ENCODE measurements at places on chromosomes 13 and 19.

GRCh38 chr19:17757125-17757524, 5.8 kb downstream of the FCHO1 start:
- peaks cover 14% of the 10 kb centered on the region for H3K36me3 ChIP-seq
- H3K4me1 ChIP-seq: peaks cover 19% of the 10 kb centered on the region
- no peaks in the 10 kb centered on the region for H3K27me3 ChIP-seq
- H3K4me3 ChIP-seq: no peak overlapping the region

DNA sequence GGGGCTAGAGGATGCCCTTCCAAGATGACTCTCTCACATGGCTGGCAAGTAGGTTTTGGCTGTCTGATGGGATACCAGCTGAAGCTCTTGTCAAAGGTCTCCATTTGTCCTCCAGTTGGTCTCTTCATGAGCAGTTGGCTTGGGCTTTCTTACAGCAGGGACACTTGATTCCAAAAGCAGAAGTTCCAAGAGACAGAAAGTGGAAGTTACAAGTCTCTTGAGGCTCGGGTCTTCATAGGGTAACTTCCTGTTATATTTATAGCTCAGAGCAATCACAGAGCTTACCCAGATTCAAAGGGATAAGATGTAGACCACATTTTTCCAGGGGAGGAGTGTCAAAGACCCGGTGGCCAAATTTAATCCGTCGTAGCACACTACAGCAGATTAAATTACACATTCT, 440.0 kb downstream of the RFC3 start:
- H3K36me3 ChIP-seq: no peaks in the 10 kb centered on the region
- H3K4me3 ChIP-seq: no peak overlapping the region
- H3K27ac ChIP-seq: no peak overlapping the region
- DNase-seq: no peak
- no peaks in the 10 kb centered on the region for H3K27me3 ChIP-seq

DNA sequence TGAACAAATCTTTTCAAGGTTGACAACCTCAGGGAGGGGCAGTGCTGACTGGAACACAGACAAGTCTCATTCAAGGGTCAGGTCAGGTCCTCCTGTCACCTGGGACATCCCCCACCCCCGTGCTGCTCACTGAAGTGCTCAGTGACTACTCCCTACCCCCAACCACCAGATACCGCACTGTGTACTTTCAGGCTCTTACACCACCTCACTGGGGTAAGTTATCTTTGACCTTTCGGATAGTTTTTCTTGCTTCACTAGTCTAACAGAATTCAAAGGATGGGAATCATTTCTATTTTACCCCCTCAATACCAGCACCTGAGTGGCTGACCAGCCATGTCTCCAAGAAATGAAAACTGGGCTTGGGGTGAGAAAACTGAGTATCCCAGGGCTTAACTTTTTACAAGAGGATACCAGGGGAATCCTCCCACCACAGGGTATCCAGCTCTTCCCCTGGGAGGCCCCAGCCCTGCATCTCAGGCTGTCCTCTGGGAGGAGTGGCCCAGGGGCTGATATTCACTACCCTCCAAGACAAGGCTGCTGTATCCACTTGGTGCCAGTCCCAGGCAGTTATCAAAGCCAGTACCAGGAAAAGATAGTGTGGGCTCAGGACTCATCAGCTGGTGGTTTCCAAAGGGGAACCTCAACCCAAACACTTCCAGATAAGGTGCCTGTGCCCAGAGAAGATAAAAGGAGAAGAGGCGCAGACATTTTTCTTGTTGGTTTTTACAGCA, 2.1 kb downstream of the ZNF563 start:
- peak; percentile 6 for DNase-seq
- H3K4me1 ChIP-seq: peaks cover 9% of the 10 kb centered on the region
- H3K36me3 ChIP-seq: no peaks in the 10 kb centered on the region
- H3K27me3 ChIP-seq: no peaks in the 10 kb centered on the region

DNA sequence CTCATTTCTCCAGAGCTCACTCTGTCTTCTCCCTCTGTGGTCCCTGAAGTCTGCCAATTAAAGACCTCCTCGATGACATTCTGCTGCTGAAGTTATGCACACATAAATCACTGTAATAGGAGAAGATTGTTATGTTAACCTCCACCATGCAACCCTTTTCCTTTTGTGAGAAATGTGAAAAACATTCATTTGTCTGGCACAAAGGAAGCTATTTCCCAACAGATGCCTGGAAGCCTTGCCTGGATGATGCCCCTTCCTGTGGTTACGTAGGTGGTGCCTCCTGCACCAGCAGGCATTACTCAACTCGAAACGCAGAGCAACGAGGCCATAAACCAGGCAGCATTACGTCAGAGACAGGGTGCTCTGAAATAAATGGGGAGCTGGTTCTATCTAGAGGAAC, 327.4 kb upstream of the ZNF507 start:
- no peaks in the 10 kb centered on the region for H3K27me3 ChIP-seq
- no peak for DNase-seq
- H3K4me3 ChIP-seq: no peak overlapping the region
- no peak overlapping the region for H3K27ac ChIP-seq
- no peaks in the 10 kb centered on the region for H3K4me1 ChIP-seq
- H3K36me3 ChIP-seq: no peaks in the 10 kb centered on the region

DNA sequence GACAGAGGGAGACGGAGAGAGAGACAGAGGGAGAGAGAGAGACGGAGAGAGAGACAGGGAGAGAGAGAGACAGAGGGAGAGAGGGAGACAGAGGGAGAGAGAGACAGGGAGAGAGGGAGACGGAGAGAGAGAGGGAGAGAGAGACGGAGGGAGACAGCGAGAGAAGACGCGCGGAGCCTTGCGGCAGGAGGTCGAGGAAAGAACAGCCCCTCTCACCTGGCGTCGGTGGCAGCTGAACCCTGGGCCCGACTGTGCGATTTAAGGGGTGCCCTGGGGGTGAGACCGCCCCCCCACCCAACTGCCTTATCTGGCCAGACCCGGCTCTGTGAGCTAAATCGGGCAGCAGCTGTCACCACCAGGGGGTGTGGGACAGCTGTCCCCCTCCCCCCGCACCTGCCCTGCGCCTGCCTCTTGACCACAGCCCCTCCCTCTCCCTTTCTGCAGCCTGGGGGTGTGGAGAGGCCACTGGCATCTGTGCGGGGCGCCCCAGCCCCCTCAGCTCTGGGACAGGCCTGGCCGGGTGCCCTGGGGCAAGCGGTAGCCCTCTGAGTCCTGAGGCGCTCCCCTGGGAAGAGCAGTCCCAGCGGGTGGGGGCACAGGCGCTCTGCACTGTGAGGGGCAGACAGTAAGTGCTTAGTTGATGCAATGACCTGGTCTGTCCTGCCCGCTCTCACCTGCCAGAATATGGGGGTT, 10.8 kb downstream of the JOSD2 start:
- no peak overlapping the region for H3K4me3 ChIP-seq
- no peak overlapping the region for H3K27ac ChIP-seq
- no peaks in the 10 kb centered on the region for H3K4me1 ChIP-seq
- H3K36me3 ChIP-seq: no peaks in the 10 kb centered on the region
- DNase-seq: no peak

DNA sequence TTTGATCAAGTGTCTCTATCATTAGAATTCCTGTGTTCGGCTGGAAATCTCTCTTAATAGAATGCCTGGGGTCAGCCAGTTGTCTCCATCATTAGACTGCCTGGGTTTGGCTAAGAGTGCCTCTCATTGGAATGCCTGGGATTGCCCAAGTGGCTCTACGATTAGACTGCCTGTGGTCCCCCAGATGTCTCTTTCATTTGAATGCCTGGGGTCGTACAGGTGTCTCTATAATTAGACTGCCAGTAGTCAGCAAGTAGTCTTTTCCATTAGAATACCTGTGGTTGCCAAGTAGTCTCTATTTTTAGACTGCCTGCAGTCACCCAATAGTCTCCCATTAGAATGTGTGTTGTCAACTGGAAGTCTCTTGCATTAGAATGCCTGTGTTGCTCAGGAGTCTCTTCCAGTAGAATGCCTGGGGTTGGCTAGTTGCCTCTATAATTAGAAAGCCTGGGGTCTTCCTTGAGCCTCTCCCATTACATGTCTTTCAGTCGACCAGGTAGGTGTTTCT, 1523.2 kb downstream of the UQCRFS1 start:
- H3K36me3 ChIP-seq: no peaks in the 10 kb centered on the region
- no peak for DNase-seq
- no peaks in the 10 kb centered on the region for H3K27me3 ChIP-seq
- H3K4me1 ChIP-seq: no peaks in the 10 kb centered on the region
- H3K4me3 ChIP-seq: no peak overlapping the region

DNA sequence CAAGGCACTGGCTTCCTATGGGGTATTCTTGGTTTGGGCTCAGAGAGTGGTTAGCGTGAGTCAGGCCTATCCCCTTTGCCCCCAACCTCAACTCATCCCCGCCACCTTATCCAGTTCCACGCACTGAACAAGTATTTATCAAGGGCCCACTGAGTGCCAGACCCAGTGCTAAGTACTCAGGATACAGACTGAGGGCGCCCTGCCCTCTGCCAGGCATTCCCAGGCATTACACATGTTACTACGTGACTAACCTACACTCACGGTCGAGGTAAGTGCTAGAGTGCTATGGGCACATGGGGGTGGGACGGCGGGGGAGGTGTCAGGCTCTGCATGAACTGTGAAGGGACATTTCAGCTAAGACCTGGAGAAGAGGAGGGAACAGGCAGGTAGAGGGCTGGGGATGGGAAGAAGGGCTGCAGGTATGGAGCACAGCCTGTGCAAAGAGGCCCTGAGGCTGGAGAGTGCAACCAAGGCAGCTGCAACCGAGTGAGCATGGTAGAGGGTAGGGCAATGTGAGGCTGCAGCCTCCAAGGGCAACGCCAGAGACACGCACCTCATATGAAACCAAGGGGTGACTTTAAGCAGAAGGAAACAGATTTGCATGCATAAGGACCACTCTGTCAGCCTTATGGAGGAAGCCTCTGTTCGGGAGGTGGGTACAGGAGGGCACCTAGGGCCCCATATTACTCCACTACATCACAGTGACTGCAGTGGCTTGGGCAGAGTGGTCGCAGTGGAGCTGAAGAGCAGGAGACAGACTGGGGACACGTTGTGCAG, 22.5 kb downstream of the DHRS12 start:
- H3K27me3 ChIP-seq: no peaks in the 10 kb centered on the region
- H3K27ac ChIP-seq: no peak overlapping the region
- no peak overlapping the region for H3K4me3 ChIP-seq
- H3K36me3 ChIP-seq: no peaks in the 10 kb centered on the region
- no peak for DNase-seq

DNA sequence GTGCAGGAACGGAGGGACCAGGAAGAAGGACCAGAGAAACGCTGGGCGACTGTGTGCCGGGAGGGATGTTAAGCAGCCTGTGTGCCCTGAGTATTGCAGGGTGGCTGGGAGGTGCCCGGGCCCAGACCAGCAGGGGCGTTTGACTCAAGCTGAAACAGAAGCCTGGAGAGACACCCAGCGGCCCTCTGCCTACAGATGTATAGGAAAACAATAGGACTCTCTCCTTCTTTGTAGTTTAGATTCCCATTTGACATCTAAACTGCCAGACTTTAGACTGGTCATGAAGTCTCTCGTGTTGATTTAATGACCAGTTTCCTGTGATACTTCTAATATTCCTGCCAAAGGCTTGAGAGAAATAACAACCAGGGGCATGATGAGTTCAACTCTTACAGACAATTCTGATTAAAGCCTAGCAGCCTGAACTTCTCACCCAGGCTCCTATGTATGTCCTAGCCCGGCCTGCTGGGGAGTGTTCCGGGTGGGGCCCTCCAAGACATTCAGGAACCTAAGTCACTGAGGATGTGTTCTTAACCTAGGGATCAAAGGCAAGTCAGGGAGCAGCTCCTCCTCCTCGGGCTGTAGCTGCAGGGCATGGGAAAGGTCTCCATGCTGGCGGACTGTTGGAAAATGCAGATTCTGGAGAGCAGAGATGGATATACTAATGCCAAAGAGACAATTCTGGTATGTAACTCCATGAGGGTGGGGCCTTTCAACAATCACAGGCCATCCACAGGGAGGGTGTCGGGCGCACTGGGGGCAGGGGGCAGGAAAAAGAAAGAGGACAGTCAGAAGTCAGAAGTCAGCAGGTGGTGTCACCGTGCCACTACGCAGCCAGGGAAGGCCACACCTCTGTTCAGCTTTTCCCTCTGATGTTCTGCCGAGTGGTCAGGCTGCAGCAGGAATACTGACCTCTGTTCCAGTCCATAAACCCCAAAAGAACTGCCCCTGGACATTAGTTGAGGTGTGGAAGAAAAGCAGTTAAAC, 131.8 kb downstream of the STARD13 start:
- DNase-seq: no peak
- no peaks in the 10 kb centered on the region for H3K27me3 ChIP-seq
- no peak overlapping the region for H3K4me3 ChIP-seq
- H3K27ac ChIP-seq: no peak overlapping the region

DNA sequence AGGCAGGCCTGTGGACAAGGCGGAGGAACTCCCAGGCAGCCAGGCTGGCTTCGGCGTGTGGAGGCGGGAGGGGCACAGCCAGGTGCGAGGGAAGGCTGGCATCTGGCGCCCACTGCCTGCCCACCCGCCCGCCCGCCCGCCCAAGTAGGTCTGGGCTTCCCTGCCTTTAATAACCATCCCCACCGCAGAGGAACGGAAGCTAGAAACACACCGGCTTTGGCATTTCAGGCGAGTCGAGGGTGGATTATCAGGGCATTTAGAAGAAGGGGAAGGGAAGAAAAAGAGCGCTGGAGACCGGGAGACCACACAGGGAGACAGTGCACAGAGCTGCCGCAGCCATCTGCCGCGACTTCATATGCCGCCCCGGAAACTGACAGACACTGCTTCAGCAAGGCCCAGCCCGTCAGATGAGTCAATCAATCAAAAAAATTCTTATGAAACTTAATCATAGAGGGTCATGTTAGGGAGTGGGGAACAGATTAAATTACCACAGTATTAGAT, 199.7 kb downstream of the TSHZ3 start:
- H3K36me3 ChIP-seq: no peaks in the 10 kb centered on the region
- H3K27me3 ChIP-seq: no peaks in the 10 kb centered on the region
- DNase-seq: no peak
- H3K4me1 ChIP-seq: no peaks in the 10 kb centered on the region

- no peak for DNase-seq
- H3K4me1 ChIP-seq: no peaks in the 10 kb centered on the region
- H3K4me3 ChIP-seq: no peak overlapping the region
- no peak overlapping the region for H3K27ac ChIP-seq
- H3K27me3 ChIP-seq: no peaks in the 10 kb centered on the region
- H3K36me3 ChIP-seq: no peaks in the 10 kb centered on the region
Observed at GRCh38 chr13:51249770-51250741, 27.9 kb downstream of the FAM124A start.

GRCh38 chr19:45852145-45852750, 10.7 kb downstream of the SYMPK start:
- no peak for DNase-seq
- no peaks in the 10 kb centered on the region for H3K27me3 ChIP-seq
- peaks cover 19% of the 10 kb centered on the region for H3K36me3 ChIP-seq
- peaks cover 3% of the 10 kb centered on the region for H3K4me1 ChIP-seq
- no peak overlapping the region for H3K4me3 ChIP-seq

- no peaks in the 10 kb centered on the region for H3K36me3 ChIP-seq
- no peak for DNase-seq
- H3K4me1 ChIP-seq: no peaks in the 10 kb centered on the region
Observed at GRCh38 chr13:87884884-87885283, 213.7 kb downstream of the SLITRK5 start.

Measured in naive thymus-derived CD4-positive, alpha-beta T cell (primary cell).